ENCODE measurements at places on chromosomes 2 and 18. TPM values are rescaled to one million over a fixed set of nuclear protein-coding genes. Genes with fewer than 3 reads are reported as not detected.

GRCh38 chr18:21702602-21703001 is 2.0 kb downstream of the ABHD3 start:
- no peak for DNase-seq

DNA sequence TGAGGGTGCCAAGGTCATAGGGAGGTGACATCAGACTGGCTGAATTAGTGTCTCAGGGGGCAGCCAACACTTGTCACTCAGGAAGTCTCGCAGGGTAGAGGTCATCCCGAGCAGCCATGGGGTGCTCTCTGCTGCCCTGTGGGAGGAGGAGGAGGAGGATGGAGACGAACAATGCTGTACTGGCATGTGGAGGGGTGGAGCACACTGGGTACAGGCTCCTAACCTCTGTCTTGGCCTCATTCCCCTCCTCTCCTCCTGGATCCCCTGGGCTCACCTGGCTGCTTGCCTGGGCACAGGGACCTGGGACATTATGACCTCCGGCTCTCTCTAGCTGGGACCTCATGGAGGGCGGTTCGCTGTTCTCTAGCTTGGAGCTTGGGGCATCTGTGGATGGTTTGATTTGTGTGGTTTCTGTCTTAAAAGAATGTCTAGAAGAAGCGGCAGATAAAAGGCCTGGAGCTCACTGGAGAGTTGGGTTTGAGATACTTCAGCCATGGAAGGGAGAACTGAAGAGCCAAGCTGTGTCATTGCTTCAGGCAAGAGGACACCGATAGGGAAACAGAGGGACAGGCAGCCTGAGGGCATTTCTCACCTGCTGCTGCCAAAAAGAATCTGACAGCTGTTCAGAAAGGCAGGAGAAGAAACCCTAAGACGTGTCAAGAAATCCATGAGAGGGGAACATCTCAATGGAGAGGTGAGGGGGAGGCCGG is 133.1 kb downstream of the SEPTIN10 start:
- DNase-seq, result no peak

GRCh38 chr18:46310258-46310657 is 206.1 kb downstream of the HAUS1 start:
- no peak for DNase-seq

DNA sequence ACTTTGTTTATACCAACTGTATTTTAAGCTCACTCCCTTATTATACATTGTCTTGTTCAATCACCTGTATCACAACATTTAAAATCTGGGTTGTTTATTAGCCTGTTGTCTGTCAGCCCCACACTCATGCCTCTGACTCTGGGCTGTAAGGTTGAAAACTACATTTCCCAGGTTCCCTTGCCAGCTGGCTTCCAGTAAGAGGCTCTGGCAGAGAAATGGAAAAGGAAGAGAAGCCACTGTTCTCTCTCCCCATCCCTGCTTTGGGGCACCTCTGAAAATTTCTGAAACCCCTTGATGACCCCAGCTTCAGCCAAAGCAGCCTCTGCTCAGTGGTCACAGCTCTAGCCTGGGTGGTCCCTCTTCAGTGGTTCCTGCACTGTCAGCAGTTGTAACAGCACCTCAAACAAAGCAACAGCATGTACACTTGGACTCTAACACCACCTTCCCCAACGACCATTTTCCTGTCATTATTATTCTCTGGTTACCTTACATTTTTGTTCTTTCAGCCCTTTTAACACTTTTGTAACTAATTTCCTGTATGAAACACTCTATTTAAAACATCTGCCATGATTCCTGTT is 108.9 kb upstream of the LGALSL start:
- DNase-seq, result no peak

- DNase-seq, result no peak
Observed at GRCh38 chr2:232341061-232341738, 37.4 kb upstream of the ALPP start.

Gene MYO7B
- total RNA-seq, result 0.58 TPM

Gene CCL20
- 3.5 TPM for total RNA-seq

Gene REG3A
- total RNA-seq, result 0.45 TPM

Gene NYAP2
- 0.11 TPM for total RNA-seq

Gene SLC19A3
- 98.5 TPM for total RNA-seq

All from Caco-2 (cell line).